ENCODE measurements at places on chromosomes 3 and 15.
A peak's percentile ranks its signal among the peaks of the same experiment; 100 is the strongest.

DNA sequence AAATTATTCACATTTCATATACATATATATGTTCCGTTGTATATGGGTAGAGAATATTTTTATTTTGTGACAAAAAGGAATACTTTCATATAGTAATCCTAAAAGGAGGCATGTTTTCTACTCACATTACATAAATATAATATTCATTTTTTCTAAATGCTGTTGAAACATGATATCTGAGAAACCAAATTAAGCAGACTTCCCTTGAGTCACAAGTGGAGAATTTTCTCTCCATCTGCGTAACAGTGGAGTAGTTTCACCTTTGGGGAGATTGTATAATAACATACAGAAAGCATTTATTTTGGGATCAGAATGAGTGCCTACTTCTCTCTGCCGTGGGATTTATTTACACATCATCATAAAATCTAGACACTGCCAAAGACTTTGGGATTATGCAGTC lies 849.8 kb downstream of the NSUN3 start:
- DNase-seq = no peak

DNA sequence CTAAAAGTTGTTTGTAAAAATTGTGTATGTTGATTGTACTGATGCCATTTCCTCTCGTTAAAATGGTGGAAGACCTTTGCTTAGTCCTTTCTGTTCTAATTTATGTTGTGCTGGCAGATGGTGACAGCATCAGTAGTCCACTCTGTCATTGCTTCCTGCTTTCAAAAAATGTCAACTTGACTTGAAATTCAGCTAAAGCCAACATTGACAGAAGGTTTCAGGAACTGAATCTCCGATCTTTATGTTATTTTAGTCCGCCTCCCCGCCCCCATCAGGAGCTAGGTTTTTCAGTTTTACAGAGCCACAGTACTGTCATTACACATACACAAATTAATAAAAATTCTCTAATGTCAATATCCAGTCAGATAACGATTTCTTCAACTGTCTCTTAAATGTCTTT lies 1.5 kb downstream of the CEP63 start:
- DNase-seq = no peak

- no peak for DNase-seq
Measured at GRCh38 chr3:140727886-140728285, 50.0 kb downstream of the TRIM42 start.

- no peak for DNase-seq
Measured at GRCh38 chr15:91867581-91868026, 14.1 kb downstream of the SLCO3A1 start.

GRCh38 chr3:11690863-11691766 lies 47.4 kb upstream of the VGLL4 start:
- DNase-seq = no peak

DNA sequence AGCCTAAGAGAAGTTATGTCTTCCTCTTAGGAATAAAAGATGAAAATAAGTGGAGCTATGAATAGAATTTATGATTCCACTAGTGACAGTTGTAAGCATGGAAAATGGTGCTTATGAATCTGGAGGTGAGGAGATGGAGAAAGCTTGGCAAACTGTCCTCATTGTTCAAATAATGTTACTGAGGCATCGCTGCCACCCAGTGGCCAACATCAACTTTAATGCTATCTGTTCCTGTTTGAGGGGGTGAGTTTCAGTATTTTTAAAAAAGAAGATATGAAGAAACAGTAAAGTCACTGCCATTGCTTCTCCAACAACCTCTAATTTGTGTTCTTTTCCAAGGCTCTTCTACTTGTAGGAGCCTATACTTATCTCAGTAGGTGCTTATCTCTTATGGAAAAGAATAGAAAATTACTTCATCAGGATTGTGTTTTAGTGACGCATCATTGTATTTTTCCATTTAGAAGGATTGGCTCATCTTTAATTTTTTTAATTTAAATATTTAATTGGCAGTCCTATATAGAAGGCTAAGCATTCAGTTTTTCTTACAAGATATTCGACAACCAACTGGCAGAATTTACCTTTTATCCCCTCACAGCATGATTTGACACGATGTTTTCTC lies 260.4 kb upstream of the P2RY1 start:
- peak; percentile 8 for DNase-seq

DNA sequence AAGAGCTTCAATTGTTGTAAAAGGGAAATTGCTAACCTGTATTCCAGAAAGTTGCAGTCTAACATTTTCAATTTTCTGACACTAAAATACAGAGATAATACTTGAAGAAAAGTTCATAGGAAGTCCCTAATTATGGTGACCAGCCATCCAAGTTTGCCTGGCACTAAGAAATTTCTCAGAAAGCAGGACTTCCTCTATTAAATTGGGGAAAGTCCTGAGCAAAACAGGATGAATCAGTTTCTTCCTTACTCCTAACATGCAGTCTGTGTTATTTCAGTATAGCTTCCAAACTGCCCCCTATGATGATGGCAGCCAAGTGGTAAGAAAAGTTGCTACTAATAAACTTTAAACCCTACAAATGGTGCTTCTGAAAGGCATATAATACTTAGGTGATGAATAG lies 133.5 kb upstream of the SGO1 start:
- DNase-seq = no peak

DNA sequence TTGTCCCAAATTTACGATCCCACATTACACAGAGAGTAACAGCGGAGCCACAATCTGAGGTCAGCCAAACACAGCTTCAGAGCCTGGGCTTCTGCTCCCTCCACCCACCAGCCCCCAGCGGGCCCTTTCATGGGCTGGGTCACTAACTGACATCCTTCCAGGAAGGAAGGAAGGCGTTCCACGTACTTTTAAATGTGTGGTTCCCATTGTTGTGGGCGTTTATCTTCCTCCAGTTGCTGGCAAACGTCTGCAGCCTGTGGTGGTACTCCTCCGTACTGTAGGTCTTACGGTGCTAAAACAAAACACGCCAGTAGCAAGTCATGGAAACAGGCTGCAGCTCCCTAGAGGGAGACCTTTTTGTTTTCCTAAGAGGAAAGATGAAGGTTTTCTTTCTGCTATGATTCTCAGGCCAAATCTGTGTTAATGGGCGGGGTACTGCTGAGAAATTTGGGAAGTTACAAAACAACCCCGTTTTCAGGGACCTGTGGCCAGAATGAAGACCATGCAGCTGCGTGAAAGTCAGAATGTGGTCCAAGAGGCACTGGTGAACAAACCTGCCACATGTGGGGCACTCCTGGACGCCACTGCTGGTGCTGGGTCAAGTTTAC lies 7.6 kb downstream of the CTSH start:
- DNase-seq = no peak

Measured in stimulated activated CD4-positive, alpha-beta T cell treated with anti-CD3 and anti-CD28 coated beads, Interleukin-4, amount 100 ng/mL, for 4 hours (primary cell).